ENCODE measurements at places on chromosomes 6 and 20. TPM values are rescaled to one million over a fixed set of nuclear protein-coding genes. Genes with fewer than 3 reads are reported as not detected.

- no peak overlapping the region for H3K4me3 ChIP-seq
- no peak overlapping the region for H3K27ac ChIP-seq
- no peaks in the 10 kb centered on the region for H3K36me3 ChIP-seq
- H3K27me3 ChIP-seq = no peaks in the 10 kb centered on the region
- H3K4me1 ChIP-seq = no peaks in the 10 kb centered on the region
Measured at GRCh38 chr6:147043994-147044477, 160.2 kb upstream of the STXBP5 start.

GRCh38 chr20:41786158-41786557, 168.0 kb upstream of the CHD6 start:
- H3K27ac ChIP-seq = no peak overlapping the region
- no peak overlapping the region for H3K4me3 ChIP-seq
- H3K27me3 ChIP-seq = peaks cover 2% of the 10 kb centered on the region

GRCh38 chr6:122995921-122996793, at the start of gene CLVS2:
TSS of gene CLVS2 (plus strand) at chr6:122996235. CDS start at chr6:122997778, 1,543 bp downstream.
- H3K36me3 ChIP-seq = peaks cover 1% of the 10 kb centered on the region
- no peak within 1 kb of the TSS for H3K4me3 ChIP-seq
- no peak for DNase-seq

ADTRP gene
- total RNA-seq = 24.1 TPM

KCNK16 gene
- total RNA-seq = not detected

DNA sequence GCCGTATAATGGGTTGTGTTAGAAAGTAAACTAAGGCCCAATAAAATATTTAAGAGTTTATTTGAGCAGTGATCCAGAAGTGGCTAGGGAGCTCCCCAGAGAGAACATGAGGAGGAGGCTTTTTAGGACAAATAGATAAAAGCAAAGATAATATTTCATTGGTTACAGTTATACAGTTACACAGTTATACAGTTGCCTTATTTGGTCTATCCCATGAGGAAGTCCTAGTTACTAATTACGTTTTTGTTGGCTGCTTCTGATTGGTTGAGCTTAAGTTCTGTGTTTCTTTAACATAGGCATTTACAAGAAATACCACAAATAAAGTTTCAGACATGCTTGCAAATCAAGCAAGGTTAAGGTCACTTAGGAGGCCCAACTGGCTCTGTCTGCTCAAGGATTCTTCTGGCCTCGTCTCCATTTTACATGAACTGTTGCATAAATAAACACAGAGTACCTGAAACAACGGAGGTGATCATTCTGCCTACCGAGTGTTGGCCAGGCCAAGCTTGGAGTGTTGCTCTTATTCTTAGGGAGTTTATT, 7.0 kb downstream of the UBD start:
- no peak overlapping the region for H3K4me3 ChIP-seq
- H3K4me1 ChIP-seq = peaks cover 21% of the 10 kb centered on the region
- DNase-seq = no peak
- H3K27me3 ChIP-seq = peaks cover 48% of the 10 kb centered on the region

FOXQ1 gene
- not detected for total RNA-seq

DNA sequence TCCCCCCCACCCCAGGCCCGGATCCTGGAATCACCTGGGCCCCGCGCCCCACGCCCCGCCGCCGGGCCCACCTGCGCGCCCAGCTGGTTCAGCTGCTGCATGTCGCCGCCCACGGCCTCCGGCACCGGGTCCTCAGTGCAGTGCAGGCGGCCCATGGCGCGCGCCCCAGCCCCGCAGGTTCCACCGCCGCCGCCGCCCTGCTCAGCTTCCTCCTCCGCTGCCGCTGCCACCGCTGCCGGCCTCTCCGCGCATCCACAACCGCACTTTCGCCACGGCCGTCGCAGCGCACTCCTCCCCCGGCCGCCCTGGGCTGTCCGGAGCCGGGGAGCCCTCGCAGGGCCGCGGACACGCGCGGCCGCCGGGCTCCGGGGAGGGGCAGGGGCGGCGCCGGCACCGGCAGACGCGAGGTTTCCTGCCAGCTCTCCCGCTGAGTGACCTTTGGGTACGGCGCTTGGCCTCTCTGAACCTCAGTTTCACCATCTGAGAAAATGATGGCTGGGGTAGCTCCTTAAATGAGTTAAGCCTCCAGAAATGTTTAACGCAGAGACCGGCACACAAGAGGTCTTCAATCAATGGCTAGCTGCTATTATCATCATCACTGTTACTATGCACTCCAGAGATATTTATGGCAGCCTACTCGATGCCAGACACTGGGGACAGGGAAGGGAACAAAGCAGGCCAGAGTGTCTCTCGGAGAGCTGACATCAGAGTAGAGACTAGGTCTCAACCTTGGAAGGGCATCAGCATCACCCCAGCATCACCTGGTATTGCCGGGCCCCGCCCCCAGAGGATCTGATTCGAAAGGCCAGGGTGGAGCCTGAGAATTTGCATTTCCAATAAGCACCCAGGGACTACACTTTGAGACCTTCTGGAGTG, at the start of gene COMMD7:
COMMD7 (minus strand) TSS at position 231 of the 876 bp plus-strand sequence; CDS start at position 155, 76 bp downstream.
- peak within 1 kb of the TSS; percentile 94 for H3K27ac ChIP-seq
- DNase-seq = peak; percentile 90
- peak within 1 kb of the TSS; percentile 97 for H3K4me3 ChIP-seq
- H3K27me3 ChIP-seq = no peaks in the 10 kb centered on the region
- peaks cover 4% of the 10 kb centered on the region for H3K36me3 ChIP-seq
- peaks cover 30% of the 10 kb centered on the region for H3K4me1 ChIP-seq

PTK6 gene
- total RNA-seq = 0.34 TPM

DNA sequence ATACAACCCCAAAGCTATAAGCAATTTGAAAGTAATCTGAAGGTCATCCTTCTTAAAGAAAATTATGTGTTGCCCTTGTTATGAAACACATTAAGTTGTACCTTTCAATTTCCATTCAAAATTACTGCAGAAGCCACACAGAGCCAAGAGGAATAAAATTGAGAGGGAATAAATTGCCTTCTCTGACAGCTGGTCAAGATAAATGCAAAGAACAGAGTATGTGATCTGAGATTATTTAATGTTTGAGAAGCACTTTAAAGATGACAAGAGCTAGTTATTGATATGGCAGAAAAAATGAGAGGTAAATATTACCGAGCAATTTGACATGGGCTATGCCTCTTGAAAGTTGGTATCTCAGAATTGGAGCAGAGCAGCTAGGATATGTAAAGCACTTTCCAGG, 61.6 kb downstream of the TRDN start:
- no peak for DNase-seq
- no peak overlapping the region for H3K27ac ChIP-seq
- no peaks in the 10 kb centered on the region for H3K27me3 ChIP-seq
- H3K36me3 ChIP-seq = no peaks in the 10 kb centered on the region
- H3K4me1 ChIP-seq = no peaks in the 10 kb centered on the region
